ENCODE measurements at places on chromosomes 11 and 22.
A peak's percentile ranks its signal among the peaks of the same experiment; 100 is the strongest.

DNA sequence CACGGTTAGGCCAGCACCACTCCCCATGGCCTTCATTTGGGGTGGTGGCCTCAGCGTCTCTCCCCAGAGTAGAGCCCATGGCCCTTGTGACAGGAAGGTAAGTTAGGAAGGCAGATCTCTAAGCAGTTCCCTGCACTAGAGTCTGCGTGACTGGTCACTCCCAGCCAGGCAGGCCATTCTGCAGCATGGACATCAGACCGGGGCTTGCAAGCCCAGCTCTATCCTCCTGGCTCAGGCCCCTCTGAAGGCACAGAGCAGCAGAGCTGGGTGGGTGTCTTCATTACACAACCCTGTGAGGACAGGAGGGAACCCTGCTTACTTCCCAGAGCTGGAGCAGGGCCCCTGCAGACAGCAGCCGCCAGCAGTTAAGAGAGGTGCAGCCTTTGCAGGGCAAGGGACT, 77.3 kb downstream of the PIWIL3 start:
- DNase-seq: peak; percentile 24

- DNase-seq: no peak
These were observed 113.5 kb upstream of the GUCY1A2 start for GRCh38 chr11:107131756-107132155.

DNA sequence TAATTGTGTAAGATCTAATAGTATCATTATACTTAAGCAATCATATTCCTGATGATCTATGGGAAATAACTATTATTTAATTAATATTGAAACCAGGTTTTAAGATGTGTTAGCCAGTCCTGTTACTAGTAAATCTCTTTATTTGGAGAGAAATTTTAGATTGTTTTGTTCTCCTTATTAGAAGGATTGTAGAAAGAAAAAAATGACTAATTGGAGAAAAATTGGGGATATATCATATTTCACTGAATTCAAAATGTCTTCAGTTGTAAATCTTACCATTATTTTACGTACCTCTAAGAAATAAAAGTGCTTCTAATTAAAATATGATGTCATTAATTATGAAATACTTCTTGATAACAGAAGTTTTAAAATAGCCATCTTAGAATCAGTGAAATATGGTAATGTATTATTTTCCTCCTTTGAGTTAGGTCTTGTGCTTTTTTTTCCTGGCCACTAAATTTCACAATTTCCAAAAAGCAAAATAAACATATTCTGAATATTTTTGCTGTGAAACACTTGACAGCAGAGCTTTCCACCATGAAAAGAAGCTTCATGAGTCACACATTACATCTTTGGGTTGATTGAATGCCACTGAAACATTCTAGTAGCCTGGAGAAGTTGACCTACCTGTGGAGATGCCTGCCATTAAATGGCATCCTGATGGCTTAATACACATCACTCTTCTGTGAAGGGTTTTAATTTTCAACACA, 6.4 kb downstream of the BIRC3 start:
- DNase-seq: no peak

GRCh38 chr11:132033051-132033450, 662.6 kb downstream of the NTM start:
- DNase-seq: no peak

DNA sequence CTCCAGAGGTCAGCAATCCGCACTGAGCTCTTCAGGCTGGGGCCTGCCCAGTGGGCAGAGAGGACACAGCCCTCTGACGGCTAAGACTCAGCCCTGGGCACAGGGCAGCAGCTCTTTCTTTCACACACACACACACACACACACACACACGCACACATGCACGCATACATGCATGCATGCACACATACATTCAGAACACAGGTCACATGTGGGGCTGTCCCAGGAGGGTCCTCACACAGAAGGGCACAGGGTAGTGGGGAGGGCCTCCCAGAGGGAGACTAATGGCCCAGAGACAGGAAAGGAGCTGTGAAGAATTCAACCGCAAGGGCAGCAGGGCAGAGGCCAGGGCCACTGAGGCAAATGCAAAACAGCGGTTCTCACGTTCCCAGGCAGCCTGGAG, 20.3 kb upstream of the XKR3 start:
- no peak for DNase-seq

GRCh38 chr11:95088946-95089619, 563 bp upstream of the ENDOD1 start:
- DNase-seq: peak; percentile 67

DNA sequence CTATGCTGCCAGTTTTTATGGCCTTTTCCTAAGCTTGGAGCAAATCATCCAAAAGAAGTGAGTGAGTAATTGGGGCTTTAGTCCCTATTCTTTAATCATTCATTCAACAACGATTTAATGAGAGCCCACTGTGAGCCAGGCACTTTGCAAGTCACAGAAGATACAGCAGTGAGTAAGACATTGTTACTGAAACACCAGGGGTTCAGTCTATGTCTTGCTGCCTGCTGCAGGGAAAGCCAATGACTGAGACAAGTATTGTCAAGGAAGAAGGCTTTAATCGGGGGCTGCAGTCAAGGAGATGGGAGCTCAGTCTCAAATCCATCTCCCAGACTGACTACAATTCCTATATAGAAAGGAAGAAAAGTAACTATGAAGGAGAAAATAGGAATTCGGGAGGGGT, 228.3 kb downstream of the FAM181B start:
- DNase-seq: no peak

DNA sequence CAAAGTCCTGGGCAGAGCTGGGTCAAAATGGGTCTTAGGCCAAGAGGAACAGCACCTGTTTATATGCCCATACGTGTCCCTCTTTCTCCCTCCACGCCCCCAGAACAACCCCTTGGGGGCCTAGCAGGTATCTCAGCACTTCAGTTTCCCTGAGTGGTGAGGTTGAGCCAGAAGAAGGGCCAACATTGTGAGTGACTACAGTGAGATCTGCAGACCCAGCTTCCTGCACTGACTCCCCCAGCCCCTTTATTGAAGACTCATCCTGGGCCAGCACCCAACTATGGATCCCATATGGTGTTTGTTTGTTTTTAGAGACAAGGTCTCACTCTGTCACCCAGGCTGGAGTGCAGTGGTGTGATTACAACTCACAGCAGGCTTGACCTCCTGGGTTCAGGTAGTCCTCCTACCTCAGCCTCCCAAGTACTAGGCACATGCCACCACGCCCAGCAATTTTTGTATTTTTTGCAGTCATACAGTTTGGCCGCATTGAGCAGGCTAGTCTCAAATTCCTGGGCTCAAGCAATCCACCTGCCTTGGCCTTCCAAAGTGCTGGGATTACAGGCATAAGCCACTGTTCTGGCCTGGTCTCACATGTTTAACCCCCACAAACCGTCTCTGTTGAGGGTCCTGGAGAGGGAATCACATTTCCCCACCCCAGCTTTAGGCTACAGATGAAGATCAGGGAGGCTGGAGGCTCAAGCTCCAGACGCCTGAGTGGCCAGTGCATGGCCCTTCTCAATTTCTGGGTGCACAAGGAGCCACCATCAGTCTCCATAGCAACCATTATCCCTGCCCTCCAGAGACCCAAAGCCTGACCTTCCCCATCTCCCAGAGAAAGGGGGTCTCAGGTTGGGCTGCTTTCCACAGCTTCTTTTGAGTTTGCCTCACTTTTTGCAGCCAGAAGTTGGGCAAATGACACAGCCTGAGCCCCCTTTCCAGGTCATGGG, 1.7 kb upstream of the LARGE2 start:
- no peak for DNase-seq

DNA sequence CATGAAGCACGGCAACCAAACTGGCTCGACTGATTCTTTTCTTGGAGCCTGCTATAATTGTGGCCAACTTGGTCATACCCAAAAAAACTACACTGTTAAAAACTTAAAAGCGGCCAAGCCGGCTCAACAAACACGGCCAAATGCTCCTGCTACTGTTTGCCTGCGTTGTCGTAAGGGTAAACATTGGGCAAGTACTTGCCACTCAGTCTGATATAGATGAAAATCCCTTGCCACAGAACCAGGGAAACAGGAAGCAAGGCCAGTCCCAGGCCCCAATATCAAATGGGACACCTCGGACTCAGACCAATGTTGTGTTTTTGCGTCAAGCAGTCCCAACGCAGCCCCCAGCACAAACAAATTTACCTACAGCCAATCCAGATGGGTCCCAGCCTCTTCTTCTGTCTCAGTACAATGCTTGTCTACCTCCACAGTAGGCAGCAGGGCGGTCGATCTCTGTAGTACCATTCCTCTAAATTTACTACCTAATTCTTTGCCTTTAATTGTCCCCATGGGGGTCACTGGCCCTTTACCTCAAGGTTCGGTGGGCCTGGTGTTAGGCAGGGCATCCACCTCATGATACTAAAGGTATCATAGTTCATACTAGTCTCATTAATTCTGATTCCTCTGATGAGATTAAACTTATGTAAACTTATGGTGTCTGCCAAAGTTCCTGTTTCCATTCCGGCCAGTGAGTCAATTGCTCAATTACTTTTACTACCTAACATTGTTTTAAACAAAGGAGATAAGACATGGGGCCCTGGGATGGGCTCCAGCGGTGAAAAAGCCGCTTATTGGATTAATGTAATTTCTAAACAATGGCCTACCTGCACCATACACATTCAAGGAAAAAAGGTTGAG, 3.7 kb upstream of the COMT start:
- peak; percentile 34 for DNase-seq

DNA sequence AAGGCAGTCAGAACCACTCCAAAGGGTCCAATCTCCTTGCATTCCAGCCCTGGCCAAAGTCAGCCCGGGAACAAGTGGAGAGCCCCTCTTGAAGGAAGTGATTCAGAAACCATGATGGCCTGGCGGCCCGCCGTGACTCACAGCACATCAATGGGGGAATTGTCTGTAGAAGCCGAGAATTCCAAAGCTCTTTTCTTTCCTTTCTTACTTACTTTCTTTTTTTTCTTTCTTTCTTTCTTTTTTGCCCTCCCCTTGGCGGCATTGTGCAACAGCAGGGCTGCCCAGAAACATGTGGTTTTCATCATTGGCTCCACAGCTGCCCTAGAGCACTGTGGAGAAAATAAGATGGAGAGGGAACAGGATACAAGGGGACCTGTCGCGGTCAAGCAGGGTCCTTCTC, 140.2 kb upstream of the TIMP3 start:
- DNase-seq: no peak

DNA sequence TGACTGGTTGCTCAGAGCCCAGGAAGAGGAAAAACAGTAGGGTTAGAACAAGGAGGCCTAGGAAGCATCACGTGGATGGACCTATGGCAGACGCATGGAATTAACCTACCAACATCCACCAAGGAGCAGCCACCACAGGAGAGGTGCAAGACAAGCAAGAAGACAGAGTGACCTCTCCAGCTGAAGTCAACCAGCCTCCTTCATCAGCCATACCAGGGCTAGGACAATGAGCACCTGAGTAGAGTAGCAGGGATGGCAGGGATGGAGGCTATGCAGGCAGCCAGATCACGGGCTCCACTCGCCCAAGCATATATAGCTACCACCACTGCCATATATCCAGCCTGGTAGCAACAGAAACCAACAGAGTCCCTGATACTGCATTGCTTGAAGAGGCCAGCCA, 202.1 kb upstream of the B3GAT1 start:
- no peak for DNase-seq

GRCh38 chr11:120738516-120739046, 227.0 kb downstream of the GRIK4 start:
- no peak for DNase-seq

- DNase-seq: peak; percentile 92
These were observed 9.7 kb downstream of the FXYD2 start for GRCh38 chr11:117814766-117815261.

- no peak for DNase-seq
These were observed 84.7 kb downstream of the CASP12 start for GRCh38 chr11:104813532-104813931.

GRCh38 chr11:65886826-65887722, 1.2 kb downstream of the FIBP start:
- no peak for DNase-seq

DNA sequence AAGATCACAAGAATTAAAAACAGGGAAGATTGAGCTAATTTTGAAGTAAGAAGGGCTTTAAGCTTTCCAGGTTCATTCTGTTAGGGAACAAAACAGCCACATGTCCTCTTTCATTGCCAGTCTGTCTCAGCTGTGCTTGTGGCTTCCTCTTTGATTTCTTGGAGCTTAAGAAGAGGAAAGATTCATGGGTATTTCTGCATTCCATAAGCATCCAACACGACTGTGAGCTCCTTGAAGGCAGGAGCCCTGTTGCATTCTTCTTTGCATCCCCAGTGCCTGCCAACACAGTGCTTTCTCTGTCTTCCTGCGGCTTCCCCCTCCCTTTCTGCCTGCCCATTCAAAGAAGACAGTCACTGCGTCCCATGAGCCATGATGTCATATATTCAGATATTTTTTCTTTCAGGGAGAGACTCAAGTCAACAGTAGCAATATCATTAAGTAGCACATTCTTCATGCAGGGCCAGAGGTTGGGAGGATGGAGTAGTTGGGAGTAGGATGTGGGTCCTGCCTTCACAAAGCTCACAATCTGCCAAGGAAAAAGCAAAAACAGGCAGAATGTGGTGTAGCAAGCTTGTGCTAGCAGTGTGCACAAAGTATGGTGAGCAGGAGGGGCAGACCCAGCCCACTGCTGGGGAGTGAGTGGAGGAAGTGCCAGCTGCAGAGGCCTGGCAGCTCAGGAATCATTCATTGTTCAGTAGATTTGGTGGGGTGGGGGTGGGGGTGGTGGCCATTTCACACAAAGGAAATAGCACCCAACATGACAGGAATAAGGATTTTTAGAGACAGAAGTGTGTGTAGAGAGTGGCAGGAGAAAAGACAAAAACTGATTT, 162.1 kb upstream of the RASSF10 start:
- DNase-seq: no peak

GRCh38 chr11:46330563-46331281, 16.5 kb upstream of the DGKZ start:
- DNase-seq: peak; percentile 72

DNA sequence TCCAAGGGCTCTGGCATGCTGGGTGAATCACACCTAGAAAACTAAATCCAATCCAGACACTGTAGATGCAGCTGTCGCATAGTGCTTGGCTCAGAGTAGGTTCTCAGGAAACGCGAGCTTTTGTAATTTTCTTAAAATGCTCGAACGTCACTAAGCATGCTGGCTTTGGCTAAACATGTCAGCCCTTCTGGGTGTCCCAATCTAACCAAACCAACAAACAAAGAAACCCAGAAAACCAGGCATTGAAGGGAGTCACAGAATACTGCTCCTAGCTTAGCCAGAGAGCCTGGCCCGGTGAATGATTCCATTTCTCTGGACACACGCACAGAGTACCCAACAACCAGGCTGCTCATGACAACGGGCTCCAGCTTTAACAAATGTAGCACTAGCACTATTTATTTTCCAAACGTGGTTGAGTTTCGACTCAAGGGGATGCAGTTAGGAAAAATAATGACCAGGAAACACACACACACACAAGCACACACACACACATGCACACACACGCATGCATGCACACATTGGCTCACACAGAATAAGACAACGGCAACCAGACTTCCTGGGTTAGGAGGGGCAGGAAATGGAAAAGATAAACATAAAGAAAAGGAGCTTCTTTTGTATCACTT, 492.6 kb downstream of the MIAT start:
- no peak for DNase-seq

- no peak for DNase-seq
These were observed 27.0 kb upstream of the LRRC55 start for GRCh38 chr11:57154739-57155138.

- DNase-seq: no peak
These were observed 93.8 kb upstream of the BMAL1 start for GRCh38 chr11:13183826-13184196.
